ENCODE measurements at places on chromosomes 6 and 20.

- DNase-seq, result no peak
These were observed 109.6 kb upstream of the RPS6KA2 start for GRCh38 chr6:166736634-166737033.

GRCh38 chr6:17940151-17940792 is 47.2 kb downstream of the KIF13A start:
- DNase-seq, result no peak

GRCh38 chr6:84332139-84333034 is 104.9 kb upstream of the CEP162 start:
- no peak for DNase-seq

DNA sequence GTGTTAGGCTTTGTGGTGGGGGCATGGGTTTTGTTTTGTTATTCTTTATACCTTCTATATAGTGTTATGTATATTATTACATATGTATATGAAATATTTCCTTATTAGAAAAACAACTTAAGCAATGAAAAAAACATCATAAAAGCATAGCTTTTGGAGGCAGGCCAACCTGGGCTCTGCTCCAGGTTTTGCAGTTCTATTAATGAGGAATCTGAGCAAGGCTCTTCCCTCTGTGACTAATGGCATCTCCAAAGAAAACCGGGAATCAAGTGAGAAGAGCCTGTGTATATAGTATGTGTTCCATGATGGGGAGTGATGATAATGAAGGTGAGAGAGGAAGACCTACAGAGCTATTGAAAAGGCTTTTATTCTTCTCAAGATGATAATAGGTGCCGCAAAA is 291.1 kb downstream of the CLIC5 start:
- DNase-seq, result no peak

DNA sequence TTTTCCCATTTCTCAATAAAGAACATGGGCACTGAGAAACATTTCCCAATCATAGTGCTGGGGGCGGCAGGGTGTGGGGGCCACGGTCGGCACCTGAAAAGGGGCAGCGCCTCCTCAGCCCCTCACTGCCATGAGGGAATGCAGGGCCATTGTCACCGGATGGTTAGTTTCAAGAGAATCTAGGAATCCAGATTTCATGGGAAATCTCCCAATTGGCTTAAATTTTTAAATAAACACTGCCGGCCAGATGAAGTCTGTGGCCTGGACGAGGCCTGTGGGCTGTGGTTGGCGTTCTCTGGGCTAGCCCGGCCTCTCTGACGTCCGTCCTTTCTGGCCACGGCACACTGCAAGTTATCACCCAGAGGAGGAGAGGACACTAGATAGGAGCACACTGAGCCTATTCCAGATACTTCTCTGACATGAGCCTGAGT is 25.6 kb downstream of the MANBAL start:
- no peak for DNase-seq

- no peak for DNase-seq
These were observed 9.2 kb upstream of the CGA start for GRCh38 chr6:87103977-87104601.

DNA sequence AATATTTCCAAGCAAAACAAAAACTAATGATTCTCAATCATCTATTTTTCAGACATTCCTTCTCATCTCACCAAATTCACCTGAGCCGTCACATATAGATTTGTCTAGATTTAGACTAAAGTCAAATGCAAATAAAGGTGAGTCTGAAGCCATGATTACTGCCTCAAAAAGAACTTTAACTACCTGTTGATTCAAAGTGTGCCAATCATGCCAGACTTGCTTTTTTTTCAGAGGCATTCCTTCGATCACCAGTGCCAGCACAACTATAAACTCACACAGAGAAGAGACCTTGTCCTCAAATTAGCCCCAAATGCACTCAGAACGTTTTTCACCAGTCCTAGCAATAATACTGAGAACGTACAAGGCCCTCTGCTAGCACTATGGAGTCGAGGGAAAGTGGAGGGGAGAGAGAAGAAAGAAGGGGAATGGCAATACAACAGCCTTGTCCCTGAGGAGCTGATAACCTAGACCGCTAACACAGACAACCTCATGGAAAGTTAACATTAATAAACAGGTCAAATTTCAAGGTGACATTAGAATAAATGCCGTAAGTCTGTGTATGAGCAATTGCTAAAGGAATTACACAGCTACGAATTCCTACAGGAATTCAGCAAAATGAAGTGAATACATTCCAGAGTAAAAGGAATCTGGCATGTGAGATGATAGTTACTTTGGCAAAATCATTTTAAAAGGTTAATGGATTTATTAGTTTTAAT is 60.9 kb downstream of the EPB41L2 start:
- DNase-seq, result no peak

DNA sequence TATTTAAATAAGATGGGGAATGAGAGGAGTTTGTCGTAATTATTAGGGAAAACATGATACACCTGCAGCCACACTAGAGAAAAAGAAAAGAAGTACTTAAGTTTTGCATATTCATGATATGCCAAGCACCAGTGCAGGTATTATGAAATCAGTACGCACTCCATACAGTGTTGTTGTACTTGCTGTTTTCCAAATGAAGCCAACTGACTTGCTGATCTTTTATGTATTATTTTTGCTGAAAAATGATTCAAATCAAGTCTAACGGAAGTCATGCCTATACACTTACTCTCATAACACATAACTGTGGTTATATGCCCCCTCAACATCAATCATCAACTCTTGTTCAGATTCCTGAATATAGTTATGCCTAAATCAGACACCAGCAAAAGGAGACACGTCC is 584.9 kb upstream of the EYS start:
- no peak for DNase-seq

- DNase-seq, result no peak
These were observed 39.4 kb downstream of the HFE start for GRCh38 chr6:26126394-26127235.

GRCh38 chr20:8126841-8127378 is 5.2 kb upstream of the PLCB1 start:
- no peak for DNase-seq

- DNase-seq, result no peak
These were observed 42.8 kb downstream of the SOBP start for GRCh38 chr6:107532706-107533105.

GRCh38 chr6:93059911-93060310 is 359.4 kb downstream of the EPHA7 start:
- no peak for DNase-seq

DNA sequence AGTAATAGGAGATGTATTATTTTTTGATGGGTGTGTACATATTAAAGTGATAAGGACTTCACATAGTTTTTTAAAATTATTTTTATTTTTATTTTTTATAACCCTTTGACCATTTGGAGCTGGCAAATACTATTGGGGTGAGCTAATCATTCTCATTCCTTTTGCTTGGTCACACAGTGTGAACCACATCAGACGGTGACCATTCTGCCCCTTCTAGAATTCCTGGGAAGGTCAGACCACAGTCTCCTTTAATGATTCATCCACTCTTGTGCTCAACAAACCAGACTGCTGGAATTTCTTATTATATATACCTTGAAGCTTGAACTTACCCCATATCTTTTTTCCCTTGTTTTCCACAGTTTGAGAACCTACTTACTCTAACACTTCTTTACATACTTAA is 23.9 kb upstream of the PRL start:
- no peak for DNase-seq

- no peak for DNase-seq
These were observed 311.3 kb upstream of the CNR1 start for GRCh38 chr6:88477413-88477812.

GRCh38 chr6:39215640-39216158 is 13.6 kb downstream of the KCNK5 start:
- no peak for DNase-seq

- peak; percentile 61 for DNase-seq
These were observed 252.8 kb downstream of the CDH26 start for GRCh38 chr20:60210779-60211617.

GRCh38 chr20:18856873-18857272 is 43.3 kb downstream of the SCP2D1 start:
- DNase-seq, result no peak

- no peak for DNase-seq
These were observed 8.0 kb upstream of the ARG1 start for GRCh38 chr6:131565056-131565455.

GRCh38 chr6:56708810-56709597 is 66.3 kb upstream of the DST start:
- no peak for DNase-seq

GRCh38 chr20:58078741-58079522 is 149.5 kb downstream of the ANKRD60 start:
- no peak for DNase-seq

- no peak for DNase-seq
These were observed 85.2 kb upstream of the ANKEF1 start for GRCh38 chr20:9949563-9949962.

DNA sequence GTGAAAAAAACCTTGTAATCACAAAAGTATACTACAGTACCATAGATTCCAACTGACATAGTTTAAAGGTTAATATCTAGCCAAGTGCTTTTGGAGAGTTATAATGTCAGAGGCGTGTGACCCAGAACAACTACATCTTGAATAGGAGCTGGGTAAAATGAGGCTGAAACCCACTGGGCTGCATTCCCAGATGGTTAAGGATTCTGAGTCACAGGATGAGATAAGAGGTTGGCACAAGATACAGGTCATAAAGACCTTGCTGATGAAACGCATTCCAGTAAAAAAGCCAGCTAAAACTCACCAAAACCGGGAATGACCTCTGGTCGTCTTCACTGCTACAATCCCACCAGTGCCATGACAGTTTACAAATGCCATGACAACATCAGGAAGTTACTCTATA is 22.4 kb upstream of the KIAA0408 start:
- no peak for DNase-seq

DNA sequence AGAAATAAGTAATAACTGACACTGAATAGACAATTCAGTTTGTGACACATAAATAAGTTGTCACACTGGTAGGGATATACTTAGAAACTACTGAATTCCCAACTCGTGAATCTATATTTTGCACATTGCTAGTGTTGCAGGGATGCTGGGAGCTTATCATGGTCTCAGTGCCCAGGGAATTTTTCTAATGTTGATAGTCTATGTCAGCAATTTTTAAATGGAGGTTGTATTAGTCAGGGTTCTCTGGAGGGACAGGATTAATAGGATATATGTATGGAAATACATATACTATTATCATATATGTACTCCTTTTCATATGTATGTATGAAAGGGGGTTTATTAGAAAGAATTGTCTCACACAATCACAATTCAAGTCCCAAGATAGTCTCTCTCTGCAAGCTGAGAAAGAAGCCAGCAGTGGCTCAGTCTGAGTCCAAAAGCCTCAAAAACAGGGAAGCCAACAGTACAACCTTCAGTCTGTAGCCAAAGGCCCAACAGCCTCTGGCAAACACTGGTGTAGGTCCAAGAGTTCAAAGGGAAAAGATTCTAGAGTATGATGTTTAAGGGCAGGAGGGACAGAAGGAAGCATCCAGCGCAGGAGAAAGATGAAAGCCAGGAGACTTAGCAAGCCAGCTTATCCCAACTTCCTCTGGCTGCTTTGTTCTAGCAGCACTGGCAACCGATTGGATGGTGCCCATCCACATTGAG is 980.9 kb upstream of the GJE1 start:
- no peak for DNase-seq

DNA sequence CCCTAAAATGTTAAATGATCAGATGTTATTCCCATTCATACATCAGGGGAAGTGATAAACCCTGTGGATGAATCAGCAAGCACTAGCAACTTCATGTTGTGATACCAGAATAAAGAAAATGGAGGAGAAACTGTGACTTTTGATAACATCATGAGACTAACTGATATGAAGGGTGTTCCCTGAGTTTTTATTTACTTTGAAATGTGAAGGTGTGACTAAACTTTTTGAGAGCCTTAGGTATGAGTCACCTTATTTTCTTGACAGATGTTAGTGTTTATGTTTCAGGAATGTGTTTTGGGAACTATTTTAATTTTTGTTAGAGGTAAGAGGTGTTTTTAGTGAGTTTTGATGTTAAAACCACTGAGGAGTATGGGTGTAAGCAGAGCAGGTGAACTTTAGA is 4.4 kb downstream of the PARD6B start:
- DNase-seq, result no peak

GRCh38 chr6:97085772-97086171 is 161.2 kb downstream of the KLHL32 start:
- no peak for DNase-seq

DNA sequence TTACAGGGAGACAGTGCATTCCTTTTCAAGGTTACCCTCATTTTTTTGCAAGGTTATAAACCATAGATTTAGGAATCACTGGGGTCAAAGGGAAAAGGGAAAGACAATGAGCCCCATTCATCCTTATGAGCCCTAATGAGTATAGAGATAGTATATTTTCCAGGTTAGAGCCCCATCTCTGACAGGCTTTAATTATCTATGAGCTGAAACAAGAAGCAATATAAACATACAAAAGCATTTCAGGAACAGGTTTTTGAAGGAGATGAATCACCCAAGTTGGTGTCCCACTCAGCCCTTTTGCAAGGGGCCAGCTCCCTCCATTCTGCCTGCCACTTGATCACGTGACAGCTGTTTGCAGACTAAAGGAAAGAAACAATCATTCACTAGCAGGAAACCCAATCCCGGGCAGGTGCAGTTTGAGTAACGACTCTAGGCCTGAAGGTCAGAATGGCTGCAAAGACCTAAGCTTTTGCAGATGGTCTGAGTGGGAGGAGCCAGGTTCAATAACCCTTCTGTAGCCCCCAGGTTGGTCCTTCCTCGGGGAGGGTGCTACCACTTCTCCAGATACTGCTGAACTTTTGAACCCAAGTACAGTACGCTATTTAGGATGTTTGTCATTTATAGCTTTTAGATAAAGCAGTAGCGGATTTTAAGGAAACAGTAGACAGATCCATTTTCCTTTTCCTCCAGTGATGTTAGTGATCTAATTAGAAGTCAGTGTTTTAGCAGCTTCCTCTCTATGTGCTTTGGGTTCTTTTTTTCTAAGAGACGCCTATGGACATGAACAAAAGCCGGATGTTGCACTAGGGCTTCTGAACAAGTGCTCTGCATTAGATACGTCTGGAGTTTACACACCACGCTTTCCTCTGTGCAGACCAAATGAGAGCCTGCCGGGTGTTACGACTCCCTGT is 253.2 kb downstream of the SOX4 start:
- DNase-seq, result peak; percentile 12

GRCh38 chr6:111662794-111663593 is 57.3 kb upstream of the TRAF3IP2 start:
- DNase-seq, result no peak

Measured in activated naive CD8-positive, alpha-beta T cell treated with anti-CD3 and anti-CD28 coated beads for 36 hours (primary cell).